ENCODE measurements at places on chromosomes 6 and 20.

GRCh38 chr6:125528621-125529041 lies 220.8 kb upstream of the HEY2 start:
- DNase-seq = no peak

DNA sequence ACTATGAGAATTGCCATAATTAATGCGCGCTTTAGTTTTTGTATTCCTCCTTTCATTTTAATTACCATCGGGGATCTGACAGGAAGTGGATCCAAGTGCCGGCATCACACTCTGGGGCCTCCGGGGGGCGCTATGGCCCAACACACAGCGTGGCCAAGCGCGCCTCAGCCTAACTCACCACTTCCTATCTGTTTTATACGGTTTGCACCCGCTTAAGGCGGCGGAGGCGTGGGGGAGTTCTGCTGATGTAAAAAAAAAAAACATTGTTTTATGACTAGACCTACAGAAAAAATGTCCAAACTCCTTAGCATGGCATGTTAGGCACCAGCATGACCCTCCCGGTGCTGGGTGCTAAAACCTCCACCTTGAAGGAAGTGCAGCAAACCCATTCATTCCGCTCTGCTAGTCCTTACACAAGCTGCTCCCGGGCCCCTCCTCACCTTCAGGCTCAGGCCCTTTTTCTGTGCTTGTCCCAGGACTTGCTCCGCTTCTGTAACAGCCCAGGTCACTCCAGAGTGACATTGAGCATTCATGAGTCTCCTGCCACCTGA lies 4.5 kb upstream of the EBF4 start:
- DNase-seq = peak; percentile 26

DNA sequence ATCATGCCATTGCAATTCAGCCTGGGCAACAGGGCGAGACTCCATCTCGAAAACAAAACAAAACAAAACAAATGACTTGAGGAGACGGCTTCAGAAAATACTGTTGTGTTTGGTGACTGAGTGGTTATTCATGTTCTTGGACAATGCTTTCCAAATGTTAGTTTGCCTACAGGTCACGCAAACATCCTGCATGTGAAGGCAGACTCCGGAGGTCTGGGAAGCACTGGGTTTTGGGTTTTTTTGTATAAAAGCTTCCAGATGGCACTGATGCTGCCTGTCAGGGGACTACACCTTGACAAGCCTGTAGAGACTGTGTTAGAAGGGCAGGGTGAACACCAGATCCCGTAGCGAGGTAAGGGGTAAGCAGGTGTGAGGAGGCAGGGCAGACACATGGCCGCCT lies 81.7 kb downstream of the THBS2 start:
- DNase-seq = no peak

DNA sequence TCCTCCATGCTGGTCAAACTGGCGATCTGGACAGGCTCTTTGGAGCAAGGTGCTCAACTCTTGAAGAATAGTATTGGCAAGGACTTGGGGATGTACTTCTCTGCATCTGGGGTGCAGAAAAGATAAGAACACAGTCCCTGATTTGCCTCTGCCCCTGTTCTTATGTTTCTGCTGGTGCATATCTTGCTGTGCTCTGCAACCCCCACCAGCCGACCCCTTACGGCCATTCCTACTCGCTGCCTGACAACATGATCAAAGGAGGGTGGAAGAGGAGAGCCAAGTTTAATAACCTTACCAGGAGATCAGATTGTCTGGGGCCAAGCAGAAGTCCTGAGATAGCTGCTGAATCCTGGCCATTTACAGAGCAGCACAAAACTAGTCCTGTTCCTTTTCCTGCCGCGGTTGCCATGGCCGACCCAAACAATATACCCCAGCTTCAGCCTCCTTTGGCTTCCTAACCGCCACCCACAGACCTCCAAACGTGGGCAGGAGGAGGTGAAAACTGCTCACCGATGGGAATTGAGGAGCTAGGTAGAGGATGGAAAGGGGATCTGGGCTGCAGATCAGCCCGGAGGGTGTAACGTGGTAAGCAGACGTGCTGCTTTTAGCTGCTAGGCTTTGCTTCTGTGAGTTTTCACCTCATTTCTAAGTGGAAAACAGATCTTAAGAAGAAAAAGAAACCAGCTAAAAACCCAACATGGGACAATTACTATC lies 60.9 kb downstream of the ATXN1 start:
- DNase-seq = no peak

- DNase-seq = no peak
These were observed 14.2 kb upstream of the RNF217 start for GRCh38 chr6:124947971-124948451.
